ENCODE measurements at places on chromosomes 16 and 17.

DNA sequence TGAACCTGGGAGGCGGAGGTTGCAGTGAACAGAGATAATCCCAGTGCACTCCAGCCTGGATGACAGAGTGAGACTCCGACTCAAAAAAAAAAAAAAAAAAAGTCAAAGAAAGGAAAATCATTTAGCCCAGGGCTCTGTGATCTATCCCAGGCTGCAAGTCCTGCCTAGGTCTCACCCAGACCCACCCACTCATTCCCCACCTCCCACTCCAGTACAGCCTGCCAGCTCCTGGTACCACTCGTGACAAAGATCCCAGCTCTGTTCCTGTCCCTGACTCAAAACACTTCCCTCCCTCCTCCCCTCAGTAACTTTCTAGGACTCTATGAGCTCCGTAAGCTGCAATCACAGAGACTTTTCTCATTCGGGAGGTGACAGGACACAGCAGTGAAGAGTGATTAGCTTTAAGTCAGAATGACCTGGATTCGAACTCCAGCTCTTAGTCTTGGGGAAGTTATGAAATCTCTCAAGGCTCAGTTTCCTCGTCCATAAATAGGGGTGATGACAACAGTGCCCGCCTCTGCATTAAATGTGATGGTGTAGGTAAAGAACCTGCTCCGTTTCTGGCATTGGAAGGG lies 28.0 kb upstream of the MRPS23 start:
- no peak for DNase-seq

DNA sequence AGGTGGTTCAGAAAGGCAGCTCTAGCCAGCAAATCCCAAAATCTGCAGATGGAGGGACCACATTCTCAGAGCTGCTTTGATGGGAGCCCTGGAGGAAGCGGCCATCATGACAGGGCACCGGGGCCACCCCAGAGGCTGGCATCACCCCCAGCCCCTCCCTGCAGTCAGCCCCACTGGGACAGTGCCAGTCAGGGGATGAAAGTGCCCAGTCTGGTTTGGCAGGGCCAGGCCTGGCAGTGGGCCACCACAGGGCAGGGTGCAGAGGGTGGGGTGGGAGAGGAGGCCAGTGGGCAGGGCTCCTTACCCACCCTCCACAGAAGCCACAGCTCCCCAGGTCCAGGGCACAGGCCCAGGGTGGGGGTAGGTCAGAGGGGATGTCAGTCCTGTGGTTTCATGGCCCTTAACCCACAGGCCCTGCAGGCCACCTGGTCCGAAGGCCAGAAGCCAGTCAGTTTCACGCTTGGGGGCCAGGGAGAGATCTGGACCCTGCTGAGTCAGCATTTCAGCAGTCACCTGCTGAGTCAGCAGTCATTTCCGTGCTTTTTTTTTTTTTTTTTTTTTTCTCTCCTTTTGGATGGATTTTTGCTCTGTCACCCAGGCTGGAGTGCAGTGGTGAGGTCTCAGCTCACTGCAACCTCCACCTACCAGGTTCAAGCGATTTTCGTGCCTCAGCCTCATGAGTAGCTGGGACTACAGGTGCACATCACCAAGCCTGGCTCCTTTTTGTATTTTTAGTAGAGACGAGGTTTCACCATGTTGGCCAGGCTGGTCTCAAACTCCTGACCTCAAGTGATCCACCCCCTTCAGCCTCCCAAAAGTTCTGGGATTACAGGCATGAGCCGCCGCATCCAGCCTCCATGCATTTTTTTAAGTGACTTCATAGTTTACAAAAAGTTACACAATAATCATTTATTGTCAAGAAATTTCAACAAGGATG lies 10.4 kb downstream of the SLC25A10 start:
- no peak for DNase-seq

GRCh38 chr17:7356072-7356549 lies 1.2 kb downstream of the TMEM95 start:
- DNase-seq, result peak; percentile 39

GRCh38 chr16:78732696-78733095 lies 633.2 kb downstream of the WWOX start:
- DNase-seq, result no peak

DNA sequence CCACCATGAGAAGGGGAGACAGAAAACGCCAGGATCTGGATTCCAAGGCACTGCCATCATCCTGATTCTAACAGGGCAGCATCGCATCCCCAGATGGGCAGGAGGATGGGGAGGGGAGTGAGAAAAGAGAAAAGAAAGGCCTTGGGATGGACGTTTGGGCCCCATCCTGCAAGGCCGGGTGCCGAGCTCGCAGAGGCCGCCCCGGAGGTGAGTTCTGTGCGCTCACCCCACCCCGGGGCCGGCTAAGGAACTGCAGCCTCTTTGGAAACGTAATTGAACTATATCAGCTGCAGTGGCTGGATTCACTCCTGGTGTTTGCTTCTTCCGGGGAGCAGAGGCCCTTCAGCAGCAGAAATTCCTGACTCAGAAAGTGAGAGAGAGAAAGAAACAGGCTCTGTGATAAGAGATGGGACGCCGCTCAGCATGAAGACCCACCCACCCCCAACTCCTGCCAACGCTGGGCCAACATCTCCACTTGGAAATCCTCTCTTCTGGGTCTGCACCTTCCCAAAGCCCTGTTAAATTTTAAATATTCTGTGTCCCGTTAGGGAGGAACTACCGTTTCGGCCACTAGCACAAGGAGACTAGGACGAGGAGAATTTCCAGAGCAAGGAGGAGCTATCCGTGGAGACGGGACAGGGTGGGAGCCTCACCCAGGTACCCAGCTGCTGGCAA lies 8.5 kb upstream of the SSTR2 start:
- DNase-seq, result peak; percentile 49
